GM23248 (cell line): ENCODE measurements at places on chromosomes 11 and 22. TPM values are rescaled to one million over a fixed set of nuclear protein-coding genes. Genes with fewer than 3 reads are reported as not detected.
A peak's percentile ranks its signal among the peaks of the same experiment; 100 is the strongest.

PGA5 gene
- not detected in 2 replicates for total RNA-seq

GRCh38 chr22:43099095-43099494 lies 9.9 kb upstream of the TTLL1 start:
- H3K27me3 ChIP-seq: no peaks in the 10 kb centered on the region
- no peak overlapping the region for H3K27ac ChIP-seq
- H3K36me3 ChIP-seq: no peaks in the 10 kb centered on the region
- no peak for DNase-seq
- H3K4me1 ChIP-seq: no peaks in the 10 kb centered on the region
- H3K4me3 ChIP-seq: no peak overlapping the region

DNA sequence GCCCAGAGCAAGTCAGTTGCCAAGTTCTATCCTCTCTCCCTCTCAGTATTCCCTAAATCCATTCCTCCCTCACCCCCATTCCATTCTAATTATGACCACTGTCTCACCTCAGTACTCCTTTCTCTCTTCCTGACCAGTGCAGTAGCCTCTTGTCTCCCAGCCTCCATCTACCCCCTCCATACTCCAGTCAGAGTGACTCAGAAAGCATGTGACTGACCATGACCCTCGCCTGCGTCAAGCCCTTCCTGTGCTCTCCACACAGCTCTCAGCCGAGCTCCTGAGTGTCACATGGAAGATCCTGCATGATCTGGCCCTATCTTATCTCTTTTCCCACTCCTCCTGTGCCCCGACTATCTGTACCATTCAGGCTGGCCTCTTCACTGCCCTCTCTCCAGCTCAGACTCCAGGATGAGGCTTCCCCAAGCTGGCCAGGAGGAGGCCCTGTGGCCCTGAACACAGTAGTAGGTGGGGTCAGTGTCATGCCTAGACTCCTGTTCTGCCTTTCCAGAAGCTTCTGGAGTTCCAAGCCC lies 42.6 kb downstream of the NEU3 start:
- no peaks in the 10 kb centered on the region for H3K27me3 ChIP-seq
- no peaks in the 10 kb centered on the region for H3K36me3 ChIP-seq
- H3K4me3 ChIP-seq: no peak overlapping the region
- H3K27ac ChIP-seq: peak overlapping the region; percentile 40
- DNase-seq: peak; percentile 92
- peaks cover 14% of the 10 kb centered on the region for H3K4me1 ChIP-seq

DNA sequence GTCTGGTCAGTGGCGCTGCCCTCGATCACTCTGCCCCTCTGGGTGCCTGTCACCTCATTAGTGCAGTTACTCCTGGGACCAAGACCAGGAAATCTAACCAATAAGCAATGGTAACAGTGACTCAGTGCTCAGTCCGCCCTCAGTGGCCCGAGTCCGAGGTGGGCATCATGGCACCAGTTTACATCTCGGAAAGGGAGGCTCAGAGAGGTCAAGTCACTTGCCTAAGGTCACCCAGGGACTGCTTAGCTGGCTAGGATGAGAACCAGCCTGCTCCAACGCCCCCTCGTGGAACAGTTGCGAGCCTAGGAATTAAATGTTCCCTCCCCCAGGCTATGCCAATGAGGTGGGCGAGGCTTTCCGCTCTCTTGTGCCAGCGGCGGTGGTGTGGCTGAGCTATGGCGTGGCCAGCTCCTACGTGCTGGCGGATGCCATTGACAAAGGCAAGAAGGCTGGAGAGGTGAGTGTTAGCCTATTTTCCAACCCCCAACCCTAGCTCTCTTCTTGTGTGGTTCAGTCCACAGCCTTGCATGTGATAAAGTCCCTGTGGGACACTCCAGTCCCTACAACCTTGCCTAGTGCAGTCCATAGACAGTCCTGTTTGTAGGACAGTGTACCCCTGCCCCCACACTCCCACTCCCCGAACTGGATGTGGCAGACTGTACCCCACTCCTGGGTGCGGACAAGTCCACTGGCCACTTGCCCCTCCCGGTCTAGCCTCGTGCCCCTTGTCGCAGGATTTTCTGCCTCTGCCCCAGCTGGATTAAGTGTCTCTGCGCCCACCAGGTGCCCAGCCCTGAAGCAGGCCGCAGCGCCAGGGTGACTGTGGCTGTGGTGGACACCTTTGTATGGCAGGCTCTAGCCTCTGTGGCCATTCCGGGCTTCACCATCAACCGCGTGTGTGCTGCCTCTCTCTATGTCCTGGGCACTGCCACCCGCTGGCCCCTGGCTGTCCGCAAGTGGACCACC lies 1.1 kb downstream of the MTFP1 start:
- H3K27me3 ChIP-seq: no peaks in the 10 kb centered on the region
- H3K27ac ChIP-seq: peak overlapping the region; percentile 97
- H3K4me3 ChIP-seq: peak overlapping the region; percentile 79
- peaks cover 18% of the 10 kb centered on the region for H3K4me1 ChIP-seq
- DNase-seq: peak; percentile 92

GRCh38 chr11:74018331-74019005 lies 9.6 kb upstream of the UCP3 start:
- peak overlapping the region; percentile 77 for H3K27ac ChIP-seq
- no peaks in the 10 kb centered on the region for H3K36me3 ChIP-seq
- H3K27me3 ChIP-seq: no peaks in the 10 kb centered on the region
- H3K4me1 ChIP-seq: peaks cover 25% of the 10 kb centered on the region

DNA sequence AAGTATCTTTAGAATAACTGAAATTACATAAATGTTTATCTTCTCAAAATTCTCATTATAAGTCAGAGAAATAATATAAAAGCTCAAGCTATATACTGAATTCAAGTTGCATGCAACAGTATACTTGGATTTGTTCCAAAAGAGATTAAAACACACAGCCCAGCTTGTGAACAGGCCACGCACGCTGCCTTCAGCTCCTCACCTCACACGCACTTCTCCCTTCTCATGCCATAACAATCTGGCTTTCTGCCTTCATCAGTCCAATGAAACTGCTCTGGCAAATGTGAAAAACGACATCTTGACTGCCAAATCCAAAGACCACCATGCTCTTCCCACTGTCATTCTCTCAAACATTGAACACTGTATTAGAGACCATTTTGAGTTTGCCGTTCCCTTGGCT lies 22.1 kb downstream of the ATP6V1E1 start:
- no peak overlapping the region for H3K27ac ChIP-seq
- no peak overlapping the region for H3K4me3 ChIP-seq
- no peaks in the 10 kb centered on the region for H3K4me1 ChIP-seq

DNA sequence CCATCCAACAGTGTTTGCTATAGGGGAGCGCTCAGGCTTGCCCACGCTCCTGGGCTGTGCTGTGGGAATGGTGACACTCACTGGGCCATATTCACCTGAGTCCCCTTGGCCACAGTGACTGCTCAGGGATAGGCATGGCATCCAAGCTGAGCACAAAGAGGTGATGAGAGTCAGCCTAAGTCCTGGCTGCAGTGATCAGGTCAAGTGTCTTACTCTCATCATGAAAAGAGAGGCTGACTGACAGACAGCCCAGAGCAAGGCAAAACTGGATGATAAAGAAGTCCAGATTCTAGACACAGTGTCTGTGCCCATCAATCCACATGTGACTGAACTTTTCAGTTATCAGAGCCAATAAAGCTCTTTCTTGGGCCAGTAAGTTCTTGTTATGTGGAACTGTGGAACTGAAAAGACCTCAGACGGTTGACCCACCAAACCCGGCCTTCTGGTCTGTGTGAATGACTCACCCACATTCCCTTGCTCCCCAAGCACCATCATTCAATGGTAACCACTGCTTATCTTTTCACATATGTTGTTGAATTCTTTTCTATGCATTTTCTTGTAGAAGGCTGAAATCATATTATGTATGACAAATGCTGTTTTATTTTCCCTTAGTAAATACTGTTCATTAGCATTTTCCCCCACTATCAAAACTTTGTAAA lies 43.2 kb upstream of the YPEL1 start:
- H3K4me3 ChIP-seq: no peak overlapping the region
- no peaks in the 10 kb centered on the region for H3K27me3 ChIP-seq
- H3K36me3 ChIP-seq: no peaks in the 10 kb centered on the region; the same call in 1 of the 2 replicates
- peak; percentile 76 for DNase-seq

DNA sequence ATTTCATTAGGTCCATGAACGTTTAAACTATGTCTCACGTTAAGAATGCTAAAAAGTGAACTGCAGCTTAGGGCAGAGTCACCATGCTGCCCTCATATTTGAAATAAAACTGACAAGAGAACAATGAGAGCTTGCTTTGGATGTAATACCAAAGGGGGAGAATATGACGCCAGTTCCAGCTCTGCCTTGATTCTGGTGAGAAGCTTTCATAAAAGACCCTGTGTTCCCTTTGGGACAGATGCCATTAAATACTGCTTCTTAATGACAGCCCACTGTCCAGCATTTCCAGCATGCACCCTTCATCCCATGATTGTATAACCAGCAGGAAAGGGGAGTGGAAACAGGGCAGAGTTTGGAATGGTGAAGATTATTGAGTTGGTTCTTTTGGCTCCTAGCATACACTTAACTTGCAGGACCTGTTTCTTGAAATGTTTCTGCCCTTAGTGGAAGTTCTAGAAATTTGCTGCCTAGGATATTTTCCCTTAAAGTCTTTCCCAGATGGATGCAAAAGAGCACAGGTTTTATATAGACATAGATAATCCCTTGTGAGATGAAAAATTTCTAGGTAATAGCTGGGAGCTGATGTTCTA lies 139.3 kb upstream of the LDLRAD3 start:
- no peak for DNase-seq
- H3K27ac ChIP-seq: no peak overlapping the region
- peaks cover 2% of the 10 kb centered on the region; the same call in 1 of the 2 replicates for H3K36me3 ChIP-seq
- no peaks in the 10 kb centered on the region for H3K27me3 ChIP-seq

DNA sequence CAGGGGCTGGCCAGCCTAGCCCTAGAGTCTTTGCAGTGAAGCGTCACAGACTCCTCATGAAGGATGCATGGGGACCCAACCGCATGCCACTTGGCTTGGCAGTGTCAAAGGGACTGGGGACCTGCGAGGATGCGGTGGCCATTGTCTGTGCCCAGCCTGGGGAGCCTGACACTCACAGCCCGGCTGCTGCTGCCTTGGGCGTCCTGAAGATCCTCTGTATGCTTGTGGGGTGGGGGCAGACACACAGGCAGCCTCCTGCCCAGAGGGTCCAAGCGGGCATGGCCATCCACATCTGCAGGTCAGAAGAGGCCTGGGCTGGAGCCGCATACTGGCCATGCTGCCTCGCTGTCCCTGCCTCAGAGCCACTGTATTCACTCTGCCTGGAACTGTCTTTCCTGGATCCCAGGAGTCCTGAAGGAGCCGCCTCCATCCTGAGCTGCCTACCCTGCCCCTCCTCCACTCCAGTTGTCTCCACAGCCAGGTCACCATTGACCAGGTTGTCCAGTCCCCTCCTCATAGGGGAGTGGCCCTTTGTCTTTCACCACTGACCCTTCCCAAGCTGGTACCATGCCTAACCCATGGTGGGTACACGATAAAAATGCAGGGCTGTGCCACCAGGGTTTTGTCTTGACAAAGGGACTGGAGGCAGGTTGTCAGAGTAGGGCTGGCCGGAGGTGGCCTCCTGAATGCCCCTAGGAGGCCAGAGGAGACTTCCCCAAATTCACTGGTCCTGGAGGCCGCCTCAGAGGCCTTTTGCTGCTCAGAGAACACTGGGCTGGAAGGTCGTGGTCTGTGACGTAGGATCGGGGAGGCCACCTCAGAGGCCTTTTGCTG lies 107.0 kb downstream of the KCNQ1OT1 start:
- no peak for DNase-seq
- peaks cover 13% of the 10 kb centered on the region for H3K27me3 ChIP-seq
- H3K27ac ChIP-seq: no peak overlapping the region

TMEM45B gene
- not detected in 2 replicates for total RNA-seq

DNA sequence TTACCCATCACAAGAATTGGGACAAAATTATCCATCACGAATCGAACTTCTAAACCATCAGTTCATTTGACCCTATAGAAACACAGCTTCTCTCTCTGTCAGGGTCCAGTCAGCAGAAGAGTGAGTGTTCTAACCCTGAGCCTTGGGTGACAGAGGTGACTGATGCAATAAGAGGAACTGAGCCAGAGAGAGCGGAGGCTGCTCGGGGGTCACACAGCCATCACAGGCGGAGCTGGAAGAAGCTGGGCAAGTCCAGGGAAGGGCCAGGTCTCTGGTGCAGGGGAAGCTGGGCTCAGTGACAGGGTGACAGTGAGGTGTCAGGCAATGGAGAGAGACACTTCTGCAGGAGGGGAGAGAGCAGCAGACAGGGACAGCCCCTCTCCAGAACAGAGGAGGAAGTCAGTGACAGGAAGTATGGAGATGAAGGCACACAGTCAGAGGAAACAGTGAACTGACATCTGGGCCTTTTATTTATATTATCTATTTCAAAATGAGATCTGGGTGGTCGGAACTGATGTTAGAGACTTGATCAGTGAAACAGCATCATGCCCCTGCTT lies 184.0 kb upstream of the TBCEL start:
- H3K36me3 ChIP-seq: no peaks in the 10 kb centered on the region
- no peaks in the 10 kb centered on the region for H3K4me1 ChIP-seq

GRCh38 chr11:43557553-43558110 lies 122.9 kb upstream of the HSD17B12 start:
- H3K4me1 ChIP-seq: peaks cover 8% of the 10 kb centered on the region; the same call in 1 of the 2 replicates
- no peak overlapping the region for H3K27ac ChIP-seq
- H3K36me3 ChIP-seq: no peaks in the 10 kb centered on the region
- peaks cover 47% of the 10 kb centered on the region for H3K27me3 ChIP-seq

DNA sequence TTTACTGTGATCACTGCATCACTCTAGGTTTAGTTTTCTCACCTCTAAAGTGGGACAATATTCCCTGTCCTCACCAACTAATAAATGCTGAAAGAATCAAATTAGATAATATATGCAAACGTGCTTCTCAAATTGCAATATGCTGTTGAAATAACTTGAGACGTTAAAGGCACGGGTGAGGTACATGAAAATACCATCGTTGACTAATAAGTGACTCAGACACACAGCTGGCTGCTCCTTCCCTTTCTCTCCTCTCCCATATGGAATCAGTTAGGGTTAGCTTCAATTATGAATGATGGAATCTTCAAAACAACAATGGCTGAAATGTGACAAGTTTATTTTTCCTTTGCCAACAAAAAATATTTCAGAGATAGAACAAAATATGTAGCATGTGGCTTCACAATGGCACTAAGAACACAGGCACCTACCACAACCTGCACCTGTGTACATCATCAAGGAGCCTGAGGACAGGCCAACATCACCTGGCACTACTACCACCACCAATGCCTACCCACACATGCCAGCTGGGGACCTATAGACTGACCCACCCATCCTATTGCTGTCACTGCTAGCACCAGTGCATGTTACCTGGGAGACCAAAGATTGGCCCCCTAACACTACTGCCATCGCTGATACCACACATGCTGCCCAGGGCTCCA lies 13.7 kb downstream of the GDPD4 start:
- no peaks in the 10 kb centered on the region for H3K36me3 ChIP-seq
- DNase-seq: peak; percentile 95
- peaks cover 11% of the 10 kb centered on the region for H3K4me1 ChIP-seq
- H3K4me3 ChIP-seq: 0 out of 2 replicates have a peak overlapping the region, but pooled peaks have one; percentile 0
